DMS153 (cell line): ENCODE measurements at places on chromosomes 6 and 20.
A peak's percentile ranks its signal among the peaks of the same experiment; 100 is the strongest.

- DNase-seq: no peak
Measured at GRCh38 chr20:35901678-35902544, 52.4 kb downstream of the SCAND1 start.

- no peak for DNase-seq
Measured at GRCh38 chr6:63521475-63522210, 50.6 kb upstream of the LOC128125822 start.

GRCh38 chr6:24951811-24952299 is 16.1 kb upstream of the RIPOR2 start:
- no peak for DNase-seq

DNA sequence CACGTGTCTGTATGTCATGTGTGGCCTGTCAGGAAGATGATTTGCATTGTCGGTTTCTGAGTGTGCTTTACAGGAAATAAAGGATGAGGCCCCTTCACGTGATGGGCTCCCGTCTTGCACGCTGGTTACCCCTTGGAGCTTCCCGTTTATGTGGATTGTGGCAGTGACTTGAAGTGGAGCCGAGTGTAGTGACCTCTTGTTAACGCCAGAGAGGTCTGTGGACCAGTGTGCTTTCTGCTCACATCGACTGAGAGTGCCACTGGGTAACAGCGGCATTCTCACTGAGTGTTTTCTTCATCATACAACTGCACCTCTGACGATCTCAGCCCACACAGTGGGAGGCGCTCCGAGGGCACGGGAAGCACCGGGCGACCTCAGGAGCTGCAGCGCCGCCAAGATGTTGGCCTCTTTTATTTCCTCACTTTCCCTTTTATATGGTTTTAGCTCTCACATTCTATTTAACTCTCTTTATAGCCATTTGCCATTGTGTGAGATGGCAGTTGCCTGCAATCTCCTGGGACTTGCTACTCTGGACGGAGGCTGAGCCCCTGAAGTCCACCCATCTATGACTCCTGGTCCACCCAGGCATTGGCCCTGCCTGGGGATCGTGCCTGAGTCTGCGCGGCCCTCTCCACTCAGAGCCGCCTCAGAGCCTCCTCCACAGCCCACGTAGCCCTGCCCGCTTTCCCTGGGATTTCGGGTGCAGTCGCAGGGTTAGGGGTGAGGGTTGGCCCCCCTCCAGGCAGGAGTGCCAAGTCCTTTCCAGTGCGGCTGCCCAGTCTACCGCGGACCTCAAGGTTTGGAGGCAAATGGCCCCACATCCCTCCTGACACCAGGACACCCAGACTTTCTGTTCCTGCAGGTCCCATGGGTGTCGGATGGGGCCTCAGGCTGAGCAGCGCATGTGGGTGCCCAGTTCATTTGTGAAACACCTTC is 238.9 kb downstream of the ERMARD start:
- no peak for DNase-seq

- DNase-seq: no peak
Measured at GRCh38 chr20:48414786-48415185, 413.0 kb downstream of the PREX1 start.

DNA sequence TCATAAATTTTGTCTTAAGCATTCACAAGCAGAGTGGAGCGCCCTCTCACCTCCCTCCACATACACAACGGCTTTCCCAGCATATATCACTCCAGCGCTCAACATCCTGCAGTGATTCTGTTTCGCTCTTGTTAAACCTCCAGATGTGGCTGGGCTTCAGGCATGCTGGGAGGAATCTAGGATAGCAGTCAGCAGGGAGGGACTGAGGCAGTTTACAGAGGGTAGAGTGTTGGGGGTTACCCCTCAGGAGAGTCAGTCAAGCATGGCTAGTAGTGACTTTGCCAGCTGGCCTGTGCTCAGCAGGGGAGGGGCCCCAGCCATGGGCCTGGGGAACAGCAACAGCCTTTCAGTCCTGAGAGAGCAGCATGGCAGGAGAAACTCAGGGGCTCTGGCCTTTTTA is 161.4 kb upstream of the FLRT3 start:
- DNase-seq: no peak

DNA sequence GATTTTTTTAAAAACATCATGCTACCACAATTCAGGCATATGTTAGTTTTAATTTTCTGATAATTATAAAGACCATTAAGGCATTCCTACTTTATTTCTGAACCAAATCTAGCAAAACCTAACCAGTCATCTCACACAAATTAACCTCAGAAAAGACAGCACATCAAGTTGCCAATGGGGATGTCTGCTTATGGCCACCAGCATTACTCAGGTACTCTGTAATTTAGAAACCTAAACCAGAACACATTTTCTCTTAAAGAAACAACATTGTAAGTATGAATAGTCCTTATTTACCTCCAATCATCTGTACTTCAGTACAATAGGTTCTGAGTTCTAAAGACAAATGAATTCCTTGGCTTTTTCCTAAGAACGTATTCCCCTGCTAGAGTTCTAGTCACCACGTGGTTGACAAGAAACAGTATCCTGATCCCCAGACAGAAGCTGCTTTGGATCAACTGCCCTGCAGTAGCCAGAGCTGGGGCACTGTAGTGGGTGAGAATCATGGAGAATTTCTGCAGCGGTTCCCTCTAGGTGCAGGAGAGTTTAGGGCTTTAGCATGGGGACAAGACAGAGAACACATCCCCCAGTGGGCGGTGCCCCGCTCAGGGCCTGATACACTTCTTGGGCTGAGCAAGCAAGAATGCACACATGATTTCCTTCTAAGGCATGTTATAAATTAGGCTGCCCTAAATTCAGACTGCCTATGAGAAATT is 15.4 kb downstream of the GCLC start:
- DNase-seq: no peak

- DNase-seq: no peak
Measured at GRCh38 chr6:125529061-125529460, 220.4 kb upstream of the HEY2 start.

- no peak for DNase-seq
Measured at GRCh38 chr20:52150440-52151258, 40.9 kb downstream of the ZFP64 start.

DNA sequence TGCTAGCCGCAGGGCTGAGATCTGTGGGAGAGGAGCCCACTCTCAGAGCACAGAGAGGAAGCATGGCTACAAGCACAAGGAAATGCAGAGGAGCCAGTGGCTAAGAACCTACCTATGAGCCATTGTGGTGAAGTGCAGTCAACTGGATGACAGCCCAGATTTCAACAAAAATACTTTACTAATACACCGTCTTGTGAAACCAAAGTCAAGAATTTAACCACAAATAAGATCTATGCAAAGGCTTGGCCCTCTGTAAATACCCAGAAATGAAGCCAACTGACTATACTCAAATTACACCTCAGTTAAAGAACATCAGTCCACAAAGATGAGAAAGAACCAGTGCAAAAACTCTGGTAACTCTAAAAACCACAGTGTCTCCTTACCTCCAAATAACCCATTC is 40.1 kb upstream of the PTCHD4 start:
- no peak for DNase-seq

DNA sequence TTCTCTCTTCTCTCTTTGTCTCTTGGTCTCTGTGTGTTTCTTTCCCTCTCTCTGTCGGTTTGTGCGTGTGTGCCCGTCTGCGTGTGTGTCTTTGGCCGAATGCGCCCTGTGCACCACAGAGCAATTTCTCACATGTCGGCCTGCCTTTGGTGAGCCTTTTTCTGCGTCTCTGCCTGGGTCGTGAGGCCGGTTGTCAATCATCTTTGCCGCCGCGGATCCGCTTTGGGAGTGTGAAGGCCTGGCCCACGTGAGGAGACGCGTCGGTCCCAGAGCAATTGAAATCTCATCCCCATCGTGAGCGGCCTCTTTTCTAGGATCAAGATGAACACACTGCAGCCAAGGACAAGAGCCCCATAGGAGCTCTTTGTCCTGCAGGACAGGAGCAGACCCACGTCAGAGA is 580.7 kb upstream of the ZNF337 start:
- DNase-seq: no peak

DNA sequence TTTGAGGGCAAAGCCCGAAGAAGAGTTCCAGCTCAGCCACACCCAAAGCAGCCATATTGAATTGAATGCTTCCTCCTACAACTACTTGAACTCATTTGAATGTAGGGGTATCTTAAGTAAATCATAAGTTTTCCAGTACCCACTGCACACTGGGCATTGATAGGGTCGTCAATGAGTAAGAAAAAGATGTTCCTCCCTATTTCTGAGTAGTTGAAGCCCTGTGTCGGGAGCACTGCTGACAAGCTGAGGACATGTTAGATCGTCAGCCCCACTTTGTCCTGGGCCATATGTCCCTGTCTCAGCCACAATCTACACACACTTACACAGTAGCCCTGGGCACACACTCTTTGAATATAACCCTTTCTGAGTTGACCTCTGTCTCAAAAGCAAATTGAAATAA is 105.7 kb downstream of the ARHGAP18 start:
- no peak for DNase-seq

- no peak for DNase-seq
Measured at GRCh38 chr6:53951383-53951782, 156.6 kb downstream of the LRRC1 start.

DNA sequence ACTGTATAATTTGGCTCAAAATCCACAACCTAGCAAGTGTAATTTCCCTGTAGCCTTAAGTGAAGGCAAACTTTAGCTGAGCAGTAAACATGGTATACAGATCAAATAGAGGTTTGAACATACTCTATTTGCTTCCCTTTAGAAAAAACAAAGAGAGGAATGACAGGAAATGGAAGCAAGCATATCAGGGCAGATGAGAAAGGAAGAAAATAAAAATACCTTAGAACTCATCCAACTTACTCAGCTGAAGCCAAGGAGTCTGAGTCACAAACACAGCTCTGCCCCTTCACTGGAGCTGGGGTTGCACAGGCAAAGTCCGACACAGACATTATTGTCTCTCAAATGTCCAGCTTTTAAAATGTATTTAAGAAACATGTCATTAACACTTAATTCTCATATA is 379.9 kb upstream of the IRAK1BP1 start:
- no peak for DNase-seq

DNA sequence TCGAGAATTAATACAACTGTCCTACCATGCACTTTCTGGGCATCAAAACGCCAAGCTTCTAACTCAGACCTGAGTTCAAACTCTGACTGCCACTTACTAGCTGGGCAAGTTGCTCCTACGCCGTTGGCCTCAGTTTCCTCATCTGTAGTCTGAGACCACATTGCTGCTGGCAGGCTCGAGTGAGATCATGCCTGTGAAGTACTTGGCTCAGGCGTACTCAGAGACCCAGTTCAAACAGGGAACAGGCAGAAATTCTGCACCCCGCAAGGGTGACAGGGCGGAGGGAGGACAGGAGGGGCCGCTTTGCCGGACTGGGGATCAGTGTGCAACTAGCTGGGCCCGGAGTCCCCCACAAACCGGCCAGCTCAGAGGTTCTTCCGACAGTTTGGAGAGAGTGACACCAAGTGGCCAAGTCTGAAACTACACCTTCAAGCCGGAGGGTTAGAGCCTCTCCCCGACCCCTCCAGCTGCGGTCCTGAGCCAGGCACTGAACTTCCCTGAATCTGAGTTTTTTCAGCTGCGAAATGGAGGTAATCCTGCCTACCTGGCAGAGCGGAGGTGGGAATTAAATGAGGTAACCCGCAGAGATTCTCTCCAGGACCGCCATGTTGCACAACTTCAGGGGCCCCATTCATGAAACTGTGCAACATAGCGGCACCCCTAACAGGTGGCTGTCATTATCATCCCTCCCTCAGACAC is 46.0 kb upstream of the PTPN1 start:
- DNase-seq: no peak

DNA sequence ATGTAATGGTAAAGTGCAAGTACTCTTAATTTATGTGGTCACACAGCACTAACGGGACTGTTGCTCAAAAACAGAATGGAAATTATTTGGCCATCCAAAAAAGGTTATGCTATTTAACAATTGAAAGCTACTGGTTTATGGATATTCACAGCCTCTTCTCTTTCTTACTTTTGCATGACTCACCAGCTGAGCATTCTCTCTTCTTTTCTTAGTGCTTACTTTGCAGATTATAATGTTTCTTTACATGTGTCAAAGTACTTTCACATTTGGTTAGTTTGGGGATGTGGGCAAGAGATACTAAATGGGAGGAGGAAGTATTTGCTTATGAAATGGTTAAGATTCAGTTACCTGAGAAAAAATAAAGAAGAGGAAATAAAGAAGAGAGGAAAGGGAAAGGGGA is 610.5 kb downstream of the HTR1B start:
- no peak for DNase-seq

GRCh38 chr6:112606656-112607435 is 259.7 kb downstream of the RFPL4B start:
- no peak for DNase-seq

DNA sequence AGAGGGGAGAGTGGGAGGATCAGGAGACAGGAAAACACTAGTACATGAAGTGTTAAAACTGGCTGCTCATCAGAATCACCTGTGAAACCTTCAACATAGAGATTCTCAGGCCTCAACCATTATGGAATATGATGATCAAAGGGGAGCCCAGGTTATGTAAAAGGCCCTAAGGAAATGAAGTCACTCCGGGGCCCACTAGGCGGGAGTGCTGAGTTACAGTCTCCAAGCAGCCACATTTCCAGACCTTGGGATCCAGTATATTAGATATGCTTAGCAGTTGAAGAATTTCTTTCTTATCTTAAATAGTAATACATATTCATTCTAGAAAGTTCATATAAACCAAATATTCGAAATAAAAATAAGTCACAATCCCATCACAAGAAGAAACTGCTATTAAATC is 476.3 kb downstream of the PRKN start:
- no peak for DNase-seq

- DNase-seq: no peak
Measured at GRCh38 chr6:5672581-5673011, 334.1 kb downstream of the NRN1 start.

- no peak for DNase-seq
Measured at GRCh38 chr20:33769043-33769442, 37.2 kb downstream of the ZNF341 start.

GRCh38 chr6:96942676-96943075 is 18.1 kb downstream of the KLHL32 start:
- DNase-seq: no peak

DNA sequence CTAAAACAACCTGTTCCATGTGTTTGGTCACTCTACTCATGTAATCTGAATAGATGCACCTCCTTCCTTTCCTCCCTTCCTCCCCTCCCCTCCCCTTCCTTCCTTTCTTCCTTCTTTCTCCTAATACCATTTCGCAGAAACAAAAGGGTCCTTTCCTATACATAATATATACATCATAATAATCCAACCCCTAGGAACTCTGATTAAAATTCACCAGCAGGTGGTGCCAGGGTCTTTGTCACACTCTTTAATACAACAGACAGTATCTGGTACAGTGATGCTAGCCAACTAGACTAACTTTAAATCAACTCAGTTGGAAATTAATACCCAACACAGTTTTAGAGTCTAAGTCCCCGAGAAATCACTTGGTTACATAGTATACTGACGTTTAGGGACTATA is 181.2 kb upstream of the SHLD1 start:
- DNase-seq: peak; percentile 36

GRCh38 chr6:4640139-4640538 is 136.1 kb upstream of the CDYL start:
- DNase-seq: no peak
